ENCODE measurements at places on chromosomes 16 and 17.

GRCh38 chr17:27783440-27784350 is 16.6 kb downstream of the NOS2 start:
- no peak for DNase-seq

DNA sequence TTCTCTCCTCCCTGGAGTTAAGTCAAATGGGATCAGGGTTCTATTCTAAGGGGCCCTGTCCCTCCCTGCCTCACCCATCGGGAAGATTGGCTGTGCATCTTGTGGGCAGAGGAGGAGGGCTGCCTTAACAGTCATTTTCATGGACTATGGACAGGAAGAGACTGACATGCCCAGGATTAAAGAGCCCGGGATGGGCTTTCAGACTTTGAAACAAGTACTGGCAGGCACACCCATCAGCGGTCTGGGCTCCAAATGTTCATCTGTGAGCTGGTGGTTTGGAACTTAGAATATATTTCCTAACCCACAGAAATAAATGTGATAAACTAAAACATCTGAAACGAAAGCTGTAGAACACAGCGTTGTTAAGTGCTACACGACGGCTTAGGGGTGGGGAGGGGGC is 6.5 kb downstream of the SLC6A4 start:
- DNase-seq = no peak

- no peak for DNase-seq
These were observed 65.7 kb downstream of the ARSG start for GRCh38 chr17:68356949-68357455.

GRCh38 chr17:71948703-71949422 is 172.0 kb upstream of the SOX9 start:
- no peak for DNase-seq

DNA sequence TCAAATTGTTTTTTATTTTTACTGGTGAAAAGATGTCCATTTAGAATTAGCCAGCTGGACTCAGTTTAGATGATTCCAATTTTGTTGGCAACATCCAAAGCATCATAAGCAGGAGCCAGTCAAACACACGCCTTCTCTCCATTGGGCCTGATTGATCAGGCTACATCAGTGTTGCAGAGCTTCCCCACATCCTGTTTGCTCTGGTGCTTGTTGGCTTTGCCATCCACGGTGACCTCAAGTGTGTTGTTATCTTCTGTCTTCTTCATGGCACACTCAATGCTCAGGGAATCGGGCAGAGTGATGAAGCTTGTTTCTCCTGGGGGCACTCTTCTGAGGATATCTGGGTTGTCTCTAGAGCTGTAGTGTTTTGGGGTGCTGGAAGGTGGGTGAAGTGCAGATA is 6.3 kb upstream of the NETO2 start:
- DNase-seq = no peak

DNA sequence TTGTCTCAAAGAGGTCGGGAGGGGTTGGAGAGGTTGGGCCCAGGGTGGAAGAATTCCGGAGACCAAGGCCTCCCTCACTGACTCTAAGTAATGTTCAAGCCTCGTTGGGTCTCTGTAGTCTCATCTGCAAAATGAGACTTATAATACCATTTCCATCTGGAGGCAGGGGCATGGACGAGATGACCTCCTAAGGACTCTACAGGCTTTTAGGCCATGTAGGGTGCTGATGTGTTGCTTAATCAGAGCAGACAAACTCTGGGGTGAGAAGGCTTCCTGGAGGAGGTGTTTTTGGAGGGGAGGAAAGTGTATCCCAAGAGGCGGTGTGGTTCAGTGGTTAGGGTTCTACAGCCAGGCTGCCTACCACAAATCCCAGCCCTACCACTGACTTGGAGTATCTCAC is 3.1 kb downstream of the SPPL2C start:
- no peak for DNase-seq

- no peak for DNase-seq
These were observed 6.8 kb downstream of the FAM83G start for GRCh38 chr17:18997650-18998196.

- DNase-seq = no peak
These were observed 65.7 kb upstream of the METRNL start for GRCh38 chr17:83013779-83014117.

DNA sequence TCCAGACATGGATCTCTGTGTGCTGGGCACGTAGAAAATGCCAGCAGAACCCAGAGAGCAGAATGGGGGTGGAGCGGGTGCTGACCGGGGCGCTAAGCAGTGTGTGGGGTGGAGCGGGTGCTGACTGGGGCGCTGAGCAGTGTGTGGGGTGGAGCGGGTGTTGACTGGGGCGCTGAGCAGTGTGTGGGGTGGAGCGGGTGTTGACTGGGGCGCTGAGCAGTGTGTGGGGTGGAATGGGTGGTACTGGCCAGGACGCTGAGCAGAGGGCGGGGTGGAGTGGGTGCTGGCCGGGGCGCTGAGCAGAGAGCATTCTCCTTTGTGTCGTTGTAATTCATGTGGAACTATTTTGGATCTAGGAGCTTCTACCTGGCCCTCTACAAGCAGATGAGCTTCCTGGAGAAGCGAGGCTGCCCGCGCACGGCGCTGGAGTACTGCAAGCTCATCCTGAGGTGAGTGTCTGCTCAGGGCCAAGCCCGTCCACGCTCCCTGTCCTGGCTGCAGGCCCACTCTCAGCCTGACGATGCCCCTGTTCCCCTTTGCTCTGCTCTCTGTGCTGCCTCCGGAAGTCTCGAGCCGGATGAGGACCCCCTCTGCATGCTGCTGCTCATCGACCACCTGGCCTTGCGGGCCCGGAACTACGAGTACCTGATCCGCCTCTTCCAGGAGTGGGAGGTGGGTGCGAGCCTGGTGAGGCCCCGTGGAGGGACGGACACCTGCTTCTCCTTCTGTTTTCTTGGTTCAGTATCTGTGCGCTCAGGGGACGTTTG is 20.3 kb upstream of the MC1R start:
- no peak for DNase-seq

DNA sequence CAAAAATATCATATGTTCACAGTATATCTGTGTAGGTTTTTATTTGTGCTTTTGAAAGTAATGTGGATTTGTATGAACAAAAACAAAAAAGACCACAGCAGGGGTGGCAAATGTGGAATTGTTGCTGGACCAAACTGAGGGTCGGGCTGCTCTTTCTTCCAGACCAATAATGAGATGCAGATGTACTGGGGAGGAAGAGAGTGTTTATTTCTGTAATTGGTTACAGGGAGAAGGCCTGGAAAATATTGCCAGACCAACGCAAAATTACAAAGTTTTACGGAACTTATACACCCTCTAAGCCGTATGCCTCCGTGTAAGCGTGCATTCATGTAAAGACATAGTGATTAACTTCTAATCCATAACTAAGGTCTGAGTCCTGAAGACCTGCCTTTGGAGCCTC is 353.9 kb upstream of the C16orf82 start:
- DNase-seq = no peak

DNA sequence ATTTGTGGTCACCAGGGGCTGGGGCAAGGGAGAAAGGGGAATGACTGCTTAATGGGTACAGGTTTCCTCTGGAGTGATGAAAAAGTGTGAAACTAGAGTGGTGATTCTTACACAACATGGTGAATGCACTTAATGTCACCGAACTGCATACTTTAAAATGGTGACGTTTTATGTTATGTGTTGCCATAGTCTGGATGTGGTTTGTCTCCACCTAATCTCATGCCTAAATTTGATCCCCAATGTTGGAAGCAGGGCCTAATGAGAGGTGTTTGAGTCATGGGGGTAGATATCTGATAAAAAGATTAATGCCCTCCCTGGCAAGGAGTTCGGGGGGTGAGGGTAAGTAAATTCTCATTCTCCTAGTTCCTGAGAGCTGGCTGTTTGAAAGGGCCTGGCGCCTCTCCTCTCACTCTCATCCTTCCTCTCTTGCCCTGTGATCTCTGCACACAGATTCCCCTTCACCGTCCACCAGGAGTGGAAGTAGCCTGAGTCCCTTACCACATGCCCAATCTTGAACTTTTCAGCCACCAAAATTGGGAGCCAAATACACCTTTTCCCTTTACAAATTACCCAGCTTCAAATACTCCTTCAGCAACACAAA is 15.3 kb downstream of the XPO6 start:
- no peak for DNase-seq

DNA sequence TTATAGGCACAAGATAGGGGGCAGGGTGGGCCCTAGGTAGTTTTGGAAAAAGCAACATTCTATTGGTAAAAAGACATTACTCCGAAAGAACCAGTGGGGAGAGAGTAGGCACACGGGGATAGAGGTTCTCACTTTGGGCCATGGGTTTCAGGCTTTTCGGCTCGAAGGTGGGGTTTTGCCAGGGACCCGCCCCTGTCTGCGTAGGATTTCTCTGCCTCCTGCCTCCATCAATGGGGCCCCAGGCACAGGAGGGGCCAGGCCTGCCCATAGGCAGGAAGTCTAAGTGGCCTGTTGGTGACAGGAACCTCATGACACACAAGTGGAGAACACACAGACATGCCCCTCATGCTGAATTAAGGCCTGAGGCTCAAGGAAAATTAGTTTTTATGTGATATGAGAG is 57.5 kb downstream of the RNF213 start:
- DNase-seq = no peak

GRCh38 chr16:83455716-83456115 is 352.1 kb upstream of the HSBP1 start:
- no peak for DNase-seq

DNA sequence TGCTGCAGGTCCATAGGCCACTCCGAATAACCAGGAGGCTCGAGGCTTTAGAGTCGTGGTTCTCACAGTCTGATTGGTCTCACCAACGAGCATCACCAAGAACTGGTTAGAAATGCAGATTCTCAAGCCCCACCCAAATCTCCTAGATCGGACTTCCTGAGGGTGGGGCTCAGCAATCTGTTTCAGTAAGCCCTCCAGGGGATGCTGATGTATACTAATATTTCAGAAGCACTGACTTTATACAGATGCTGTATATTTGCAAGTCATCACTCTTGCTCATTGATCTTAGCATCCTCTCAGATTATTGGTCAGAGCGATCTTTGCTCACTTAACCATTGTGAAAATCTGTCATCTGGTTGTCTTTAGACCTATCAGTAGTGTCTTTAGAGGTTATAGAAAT is 4.4 kb upstream of the VAC14 start:
- no peak for DNase-seq

GRCh38 chr17:51647826-51648225 is 387.5 kb downstream of the UTP18 start:
- DNase-seq = no peak

DNA sequence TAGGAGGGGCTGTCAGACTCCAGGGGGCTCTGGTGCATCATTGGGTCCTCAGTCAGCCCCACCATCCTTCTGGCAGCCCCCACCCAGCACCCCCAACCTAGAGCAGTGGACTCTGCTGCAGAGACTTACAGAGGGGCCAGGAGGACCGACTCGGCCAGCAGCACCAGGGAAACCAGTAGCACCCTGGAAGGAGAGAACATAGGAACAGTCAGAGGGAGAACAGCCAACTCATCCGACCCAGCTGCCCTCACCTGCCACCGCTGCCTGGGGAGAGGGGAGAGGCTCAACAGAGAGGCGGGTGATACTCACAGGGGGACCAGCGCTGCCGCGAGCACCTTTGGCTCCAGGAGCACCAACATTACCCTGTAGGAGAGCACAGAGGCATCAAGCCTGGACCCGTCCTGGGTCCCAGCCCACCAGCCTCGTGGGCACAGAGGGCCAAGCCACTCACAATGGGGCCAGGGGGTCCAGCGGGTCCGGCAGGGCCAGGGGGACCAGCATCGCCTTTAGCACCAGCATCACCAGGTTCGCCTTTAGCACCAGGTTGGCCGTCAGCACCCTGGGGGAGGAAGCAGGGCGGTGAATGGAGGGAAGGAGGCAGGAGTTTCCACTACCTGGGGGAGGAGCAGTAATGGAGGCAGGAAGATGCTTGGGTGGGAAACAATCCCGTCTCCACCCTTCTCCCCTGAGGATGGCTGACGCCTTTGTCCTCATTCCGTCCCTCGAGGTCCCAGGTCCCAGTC is 11.7 kb downstream of the COL1A1 start:
- DNase-seq = no peak

DNA sequence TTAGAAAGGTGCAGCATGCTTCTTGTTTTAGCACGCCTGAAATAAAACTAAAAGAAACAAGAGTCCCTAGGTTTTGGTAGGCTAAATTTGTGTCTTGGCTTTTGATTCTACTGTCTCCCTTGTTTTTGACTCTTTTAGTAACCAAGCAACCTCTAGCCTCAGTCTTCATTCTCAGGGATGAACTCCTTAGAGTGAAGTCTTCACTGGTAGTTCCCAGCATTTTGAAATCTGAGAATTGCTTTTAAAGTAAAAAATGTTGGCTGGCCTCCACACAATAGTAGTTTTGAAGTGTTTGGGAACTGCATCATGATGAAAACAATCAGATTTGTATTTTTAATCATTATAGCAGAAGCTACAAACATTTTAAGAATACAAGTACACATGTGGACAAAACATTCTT is 6.1 kb upstream of the CDR2 start:
- no peak for DNase-seq

- no peak for DNase-seq
These were observed 14.1 kb upstream of the NDEL1 start for GRCh38 chr17:8421571-8421970.

DNA sequence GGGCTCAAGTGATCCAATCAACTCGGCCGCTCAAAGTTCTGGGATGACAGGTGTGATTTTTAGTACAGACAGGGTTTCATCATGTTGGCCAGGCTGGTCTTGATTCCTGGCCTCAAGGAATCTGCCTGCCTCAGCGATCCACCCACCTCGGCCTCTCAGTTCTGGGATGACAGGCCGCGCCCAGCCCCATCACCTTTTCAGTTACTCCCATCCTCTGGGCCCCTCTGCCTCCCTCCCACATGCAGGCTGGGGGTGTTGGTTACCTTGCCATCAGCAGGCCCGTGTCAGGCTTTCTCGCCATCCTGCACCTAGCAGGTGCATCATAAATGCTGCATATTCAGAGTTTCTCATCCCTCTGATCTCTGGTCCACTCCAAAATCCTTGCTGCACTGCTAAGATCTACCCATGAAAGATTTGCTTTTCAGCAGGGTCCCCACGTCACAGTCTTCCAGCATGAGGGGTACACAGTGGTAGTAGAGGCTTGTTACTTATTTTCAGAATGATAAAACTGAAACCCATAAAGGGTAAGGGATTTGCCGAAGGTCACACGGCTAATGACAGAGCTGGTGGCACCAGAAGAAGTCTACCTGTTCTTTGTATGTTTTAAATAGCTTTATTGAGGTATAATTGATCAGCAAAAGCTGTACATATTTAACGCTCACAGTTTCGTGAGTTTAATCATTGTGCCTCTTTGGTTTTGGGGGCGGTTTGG is 16.6 kb downstream of the PMM2 start:
- no peak for DNase-seq
